ENCODE measurements at places on chromosomes 6 and 20.

GRCh38 chr20:31918466-31919105 is 33.3 kb downstream of the PDRG1 start:
- DNase-seq = no peak

GRCh38 chr6:43493833-43494232 is 16.3 kb downstream of the LRRC73 start:
- no peak for DNase-seq

GRCh38 chr6:50962213-50962759 is 143.6 kb downstream of the TFAP2B start:
- no peak for DNase-seq

GRCh38 chr6:40998661-40999060 is 40.4 kb downstream of the UNC5CL start:
- no peak for DNase-seq

- no peak for DNase-seq
Observed at GRCh38 chr6:135323202-135323668, 142.1 kb downstream of the MYB start.

DNA sequence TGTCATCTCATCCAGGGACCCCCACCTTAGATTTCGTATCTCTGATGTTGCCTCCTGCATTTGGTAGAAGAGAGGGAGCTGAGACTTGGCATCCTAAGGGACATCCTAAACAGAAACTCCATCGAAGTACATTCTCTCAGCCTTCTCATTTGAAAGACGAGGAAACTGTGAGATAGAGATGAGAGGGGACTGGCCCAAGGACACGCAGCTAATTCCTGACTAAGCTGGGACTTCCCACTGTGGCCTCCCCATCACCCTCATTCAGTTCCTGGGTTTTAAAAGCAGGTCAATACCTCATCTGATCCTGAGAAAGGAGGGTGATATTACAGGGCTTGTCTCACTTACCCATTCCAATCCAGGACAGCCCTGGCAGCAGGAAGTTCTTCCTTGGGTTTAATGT is 855 bp upstream of the WFDC5 start:
- DNase-seq = no peak

- no peak for DNase-seq
Observed at GRCh38 chr6:151240791-151241642, 1.2 kb downstream of the AKAP12 start.

GRCh38 chr6:37874726-37875125 is 55.2 kb downstream of the ZFAND3 start:
- DNase-seq = no peak

DNA sequence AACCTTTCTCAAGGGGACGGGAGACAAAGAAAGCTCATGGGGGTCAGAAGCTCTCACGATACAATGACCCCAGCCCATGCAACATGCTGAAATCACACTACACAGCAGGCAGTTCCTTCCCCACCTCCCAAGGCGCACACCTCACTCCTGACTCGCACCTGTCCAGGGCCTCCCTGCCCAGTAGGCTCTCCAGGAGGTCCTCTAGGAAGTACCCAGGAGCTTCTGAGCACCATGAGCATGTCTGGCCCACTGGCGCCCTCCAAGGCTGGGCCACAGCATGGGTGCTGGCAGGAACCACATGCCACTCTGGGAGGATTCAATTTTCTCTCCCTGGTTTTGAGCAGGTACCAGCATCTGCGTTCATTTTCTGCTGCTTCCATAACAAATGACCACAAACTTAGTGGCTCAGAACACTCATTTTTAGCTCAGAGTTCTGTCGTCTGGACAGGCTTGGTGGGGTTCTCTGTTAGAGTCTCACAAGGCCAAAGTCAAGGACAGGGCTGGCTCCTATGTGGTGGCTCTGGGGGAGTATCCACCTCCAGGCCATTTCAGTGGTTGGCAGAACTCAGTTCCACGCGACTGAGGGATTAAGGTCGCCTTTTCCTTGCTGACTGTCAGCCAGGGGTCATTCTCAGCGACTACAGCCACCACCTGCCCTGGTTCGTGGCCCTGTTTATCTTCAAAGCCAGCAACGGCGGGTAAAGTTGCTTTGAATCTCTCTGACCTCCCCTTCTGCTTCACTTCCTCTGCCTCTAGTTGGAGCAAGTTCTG is 32.7 kb downstream of the ACSS1 start:
- no peak for DNase-seq

DNA sequence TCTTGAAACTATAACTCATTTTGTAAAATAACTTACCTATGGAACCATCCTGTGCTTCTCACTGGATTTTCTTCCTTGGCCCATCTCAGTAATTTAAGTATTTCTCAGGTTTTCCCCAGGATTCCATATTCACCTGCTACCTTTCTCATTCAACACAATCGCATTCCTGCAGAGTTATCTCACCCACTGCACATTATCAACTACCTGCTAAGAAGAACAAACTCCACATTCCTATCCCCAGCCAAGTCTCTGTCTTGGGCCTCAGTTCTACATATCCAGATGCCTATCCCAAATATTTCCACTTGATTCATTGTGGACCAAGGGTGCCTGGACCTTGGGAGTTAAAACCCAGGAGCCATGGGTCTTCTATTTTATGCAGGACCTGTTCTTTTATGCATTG is 60.2 kb upstream of the KCNQ5 start:
- no peak for DNase-seq

- no peak for DNase-seq
Observed at GRCh38 chr20:34874094-34874654, 1.5 kb upstream of the GGT7 start.

DNA sequence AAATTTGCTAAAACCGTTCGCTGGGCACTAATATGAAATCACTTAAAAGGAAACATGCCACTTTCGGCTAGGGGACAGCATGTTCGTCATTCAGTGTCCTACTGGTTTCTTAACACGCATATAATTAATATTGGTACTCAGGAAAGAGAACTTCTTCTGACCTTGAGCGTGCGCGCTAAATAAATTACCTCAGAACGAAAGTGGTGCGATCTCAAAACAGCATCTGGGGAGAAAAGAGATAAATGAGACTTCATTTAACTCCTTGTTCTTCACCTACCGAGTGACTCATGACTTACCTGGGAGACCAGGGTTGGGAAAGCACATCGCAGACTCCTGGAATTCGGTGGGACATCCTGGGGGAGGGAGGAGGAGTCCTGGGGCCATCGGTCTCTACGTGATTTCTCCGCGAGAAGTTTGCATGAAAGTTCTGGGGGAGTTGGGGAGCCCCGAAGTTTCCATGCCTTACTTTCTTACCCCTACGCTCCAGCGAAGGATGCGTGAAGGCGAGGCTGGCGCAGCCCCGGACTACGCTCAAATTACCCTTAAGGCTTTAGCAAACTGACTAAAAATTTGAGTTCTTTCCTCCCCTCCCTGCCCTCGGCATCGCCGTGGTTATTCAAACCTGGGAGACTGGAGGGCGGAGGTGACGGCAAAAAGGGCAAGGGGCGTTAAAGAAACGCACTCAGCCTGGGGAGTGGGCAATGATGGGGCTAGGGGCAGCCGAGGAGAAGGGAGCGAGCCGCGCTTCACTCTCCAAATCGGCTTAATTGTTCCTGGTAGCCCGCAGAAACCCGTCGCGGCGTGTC is 1.1 kb upstream of the BEND6 start:
- no peak for DNase-seq

DNA sequence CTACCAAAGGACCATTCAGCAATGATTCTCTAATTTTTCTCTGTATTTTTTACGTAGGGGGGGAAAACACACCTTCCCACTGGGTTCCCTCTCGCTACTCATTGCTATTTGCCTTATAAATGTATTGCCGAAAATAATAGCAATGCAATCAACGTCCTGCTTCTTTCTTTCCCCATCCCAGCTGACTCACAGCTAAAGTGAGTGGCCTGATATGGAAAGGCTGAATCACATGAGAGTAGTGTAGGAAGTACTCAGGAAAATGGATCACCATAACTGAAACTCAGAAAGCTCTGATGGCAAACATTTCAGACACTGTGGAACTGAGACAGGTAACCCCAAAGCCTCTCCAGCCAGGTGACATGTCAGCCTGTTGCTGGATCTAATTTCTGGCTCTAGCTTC is 49.3 kb upstream of the SRPK1 start:
- no peak for DNase-seq
